Aorta (tissue), 5 donors: ENCODE measurements at places on chromosomes 4 and X. TPM values are rescaled to one million over a fixed set of nuclear protein-coding genes. Genes with fewer than 3 reads are reported as not detected.

- no peak for DNase-seq
Observed at GRCh38 chr4:66017671-66018070, 347.4 kb upstream of the EPHA5 start.

- no peak for DNase-seq
Observed at GRCh38 chr4:141248029-141248428, 27.3 kb downstream of the ZNF330 start.

DNA sequence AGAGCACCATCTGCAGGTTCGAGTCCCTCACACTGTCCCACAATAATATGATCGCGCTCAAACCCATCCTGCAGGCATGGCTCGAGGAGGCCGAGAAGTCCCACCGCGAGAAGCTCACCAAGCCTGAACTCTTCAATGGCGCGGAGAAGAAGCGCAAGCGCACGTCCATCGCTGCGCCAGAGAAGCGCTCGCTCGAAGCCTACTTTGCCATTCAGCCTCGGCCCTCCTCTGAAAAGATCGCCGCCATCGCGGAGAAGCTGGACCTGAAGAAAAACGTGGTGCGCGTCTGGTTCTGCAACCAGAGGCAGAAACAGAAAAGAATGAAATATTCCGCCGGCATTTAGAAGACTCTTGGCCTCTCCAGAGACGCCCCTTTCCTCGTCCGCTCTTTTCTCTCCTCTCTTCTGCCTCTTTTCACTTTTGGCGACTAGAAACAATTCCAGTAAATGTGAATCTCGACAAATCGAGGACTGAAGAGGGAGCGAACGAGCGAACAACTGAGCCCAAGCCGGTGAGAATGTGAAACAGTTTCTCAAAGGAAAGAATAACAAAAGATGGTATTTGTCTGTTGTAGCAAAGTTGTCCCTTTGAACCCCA lies 1.9 kb downstream of the POU4F2 start:
- no peak for DNase-seq

DNA sequence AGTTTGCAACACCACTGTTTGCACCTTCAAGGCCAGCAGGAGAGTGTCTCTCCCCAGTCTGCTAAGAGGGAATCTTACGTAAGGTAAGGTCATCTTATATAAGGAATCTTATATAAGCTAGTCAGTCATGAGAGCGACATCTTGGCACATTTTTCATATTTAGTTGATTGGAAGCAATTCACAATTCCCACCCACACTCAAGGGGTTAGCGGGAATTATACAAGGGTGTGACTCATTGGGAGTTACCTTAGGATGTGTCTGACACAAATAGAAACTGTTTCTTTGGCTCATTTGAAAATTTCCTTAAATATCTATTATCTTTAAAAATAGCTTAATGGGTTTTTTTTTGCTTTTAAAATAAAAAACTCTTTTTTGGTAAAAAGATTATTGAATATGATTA lies 62.1 kb upstream of the GRPR start:
- DNase-seq = no peak

- DNase-seq = no peak
Observed at GRCh38 chr4:87532109-87532508, 2.9 kb upstream of the SPARCL1 start.

DNA sequence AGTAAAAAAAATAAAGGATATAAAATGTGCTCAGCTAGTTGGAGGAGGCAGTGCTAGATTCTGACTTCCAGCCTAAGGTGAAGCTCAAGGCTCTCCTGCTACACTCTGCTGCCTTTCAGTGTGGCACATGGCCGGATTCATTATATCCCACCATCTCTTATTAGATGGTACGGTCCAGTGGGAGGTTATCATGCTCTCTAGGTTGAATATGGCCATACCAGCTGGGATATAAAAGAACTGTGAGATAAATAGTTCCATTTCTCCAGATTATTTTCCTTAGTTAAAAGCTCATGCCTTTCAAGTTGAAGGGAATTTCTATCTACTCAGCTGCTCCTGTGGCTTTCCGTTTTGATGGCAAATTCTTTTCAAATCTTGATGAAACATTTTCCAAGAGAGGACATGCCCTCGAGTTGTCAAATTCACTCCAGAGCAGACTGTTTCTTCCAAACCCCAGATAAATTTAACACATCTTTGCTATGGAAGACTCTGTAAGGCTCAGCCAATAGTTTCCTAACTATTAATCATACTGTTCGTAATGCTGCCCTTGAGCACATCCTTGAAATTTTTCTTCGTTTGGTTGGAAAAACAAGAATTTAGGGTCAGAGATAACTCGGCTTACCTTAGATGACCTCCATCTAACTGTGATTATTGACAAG lies 2.2 kb upstream of the MGARP start:
- DNase-seq = no peak

GRCh38 chr4:184216515-184216914 lies 1.2 kb downstream of the ENPP6 start:
- no peak for DNase-seq

DNA sequence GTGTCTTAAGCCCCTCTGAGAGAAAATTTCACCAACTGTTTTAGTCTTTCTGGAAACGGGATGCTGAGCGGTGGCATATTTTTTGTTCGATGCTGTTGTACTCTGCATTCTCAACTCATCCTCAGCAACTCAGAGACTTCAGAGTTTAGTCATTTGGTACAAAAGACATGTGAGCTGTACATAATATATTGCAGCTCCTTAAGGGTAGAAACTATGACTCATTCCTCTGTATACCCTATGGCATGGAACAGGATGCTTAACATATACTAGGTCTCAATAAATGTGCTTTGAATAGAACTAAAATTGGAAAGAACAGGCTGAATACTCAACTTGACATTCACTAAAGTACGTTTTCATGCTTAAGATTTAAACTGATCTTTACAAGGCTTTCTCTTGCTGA lies 130.5 kb upstream of the SLITRK2 start:
- no peak for DNase-seq

DNA sequence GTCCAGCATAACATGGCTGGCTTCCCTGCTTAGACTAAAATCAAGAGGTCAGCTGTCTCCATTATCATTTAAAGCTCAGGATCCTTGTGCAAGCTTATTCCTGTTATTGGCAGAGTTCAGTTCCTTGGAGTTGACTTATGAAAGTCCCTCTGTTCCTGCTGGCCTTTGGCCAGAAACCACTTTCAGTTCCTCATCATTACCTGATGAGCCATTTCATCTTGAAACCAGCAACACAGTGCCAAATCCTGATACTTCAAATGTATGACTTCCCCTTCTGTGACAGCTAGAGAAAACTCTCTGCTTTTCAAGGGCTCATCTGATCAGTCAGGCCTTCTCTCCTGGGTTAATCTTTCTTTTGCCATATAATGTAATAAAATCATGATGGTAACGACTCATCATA lies 110.6 kb upstream of the FSTL5 start:
- DNase-seq = peak; percentile 57

- DNase-seq = no peak
Observed at GRCh38 chr4:147801820-147802219, 69.9 kb downstream of the ARHGAP10 start.

- DNase-seq = no peak
Observed at GRCh38 chr4:96603641-96604040, 763.7 kb downstream of the PDHA2 start.

- DNase-seq = no peak
Observed at GRCh38 chrX:258291-259040, 22.7 kb upstream of the PLCXD1 start.

GRCh38 chr4:87555773-87556619 lies 26.8 kb upstream of the SPARCL1 start:
- DNase-seq = peak; percentile 51

DNA sequence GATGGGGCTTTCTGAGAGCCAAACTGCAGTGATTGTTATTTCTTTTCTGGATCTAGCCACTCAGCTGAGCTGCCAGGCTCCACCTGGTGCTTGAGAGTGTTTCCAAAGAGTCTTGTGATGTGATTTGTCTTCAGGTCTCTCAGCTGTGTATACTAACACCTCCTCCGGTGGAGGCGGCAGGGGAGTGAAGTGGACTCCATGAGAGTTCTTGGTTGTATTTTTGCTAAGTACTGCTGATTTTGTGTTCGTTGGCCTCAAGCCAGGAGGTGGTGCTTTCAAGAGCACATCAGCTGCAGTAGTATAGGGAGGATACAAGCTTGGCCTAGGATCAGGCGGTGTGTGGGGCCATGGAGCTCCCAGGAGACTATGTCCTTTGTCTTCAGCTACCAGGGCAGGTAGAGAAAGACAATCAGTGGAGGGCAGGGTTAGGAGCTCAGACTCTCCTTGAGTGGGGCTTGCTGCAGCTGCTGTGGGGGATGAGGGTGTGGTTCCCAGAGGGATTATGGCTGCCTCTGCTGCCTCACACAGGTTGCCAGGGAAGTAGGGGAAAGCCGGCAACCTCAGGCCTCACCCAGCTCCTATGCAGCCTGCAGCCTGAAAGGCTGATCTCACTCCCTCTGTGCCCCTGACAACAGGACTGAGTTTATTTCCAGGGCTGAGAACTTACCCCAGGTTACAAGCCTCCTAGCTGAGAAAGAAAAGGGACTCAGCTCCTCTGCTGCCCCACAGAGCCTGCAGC lies 62.4 kb downstream of the NPFFR2 start:
- DNase-seq = no peak

DNA sequence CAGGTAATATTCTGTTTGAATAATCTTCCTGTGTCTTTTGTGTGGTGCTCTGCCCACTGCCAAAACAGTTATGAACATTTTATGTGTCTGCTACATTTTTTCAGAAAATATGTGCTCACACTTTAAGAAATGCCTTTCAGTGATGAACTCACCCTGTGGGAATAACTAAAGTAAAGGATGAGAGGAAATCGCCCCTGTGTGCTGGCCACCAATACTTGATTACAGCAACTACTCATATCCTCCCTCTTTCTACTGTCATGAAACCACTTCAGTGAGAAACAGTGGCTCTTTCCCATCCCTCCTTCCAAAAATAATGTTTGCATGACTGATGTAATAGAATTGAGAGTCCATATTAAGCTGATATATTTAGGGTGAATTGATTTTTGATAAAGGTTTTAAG lies 900.9 kb downstream of the RAB28 start:
- no peak for DNase-seq

- no peak for DNase-seq
Observed at GRCh38 chrX:137033774-137034507, at the start of gene GPR101. TSS of gene GPR101 (minus strand) at chrX:137033995. CDS start at chrX:137031674, 2,321 bp downstream.

DNA sequence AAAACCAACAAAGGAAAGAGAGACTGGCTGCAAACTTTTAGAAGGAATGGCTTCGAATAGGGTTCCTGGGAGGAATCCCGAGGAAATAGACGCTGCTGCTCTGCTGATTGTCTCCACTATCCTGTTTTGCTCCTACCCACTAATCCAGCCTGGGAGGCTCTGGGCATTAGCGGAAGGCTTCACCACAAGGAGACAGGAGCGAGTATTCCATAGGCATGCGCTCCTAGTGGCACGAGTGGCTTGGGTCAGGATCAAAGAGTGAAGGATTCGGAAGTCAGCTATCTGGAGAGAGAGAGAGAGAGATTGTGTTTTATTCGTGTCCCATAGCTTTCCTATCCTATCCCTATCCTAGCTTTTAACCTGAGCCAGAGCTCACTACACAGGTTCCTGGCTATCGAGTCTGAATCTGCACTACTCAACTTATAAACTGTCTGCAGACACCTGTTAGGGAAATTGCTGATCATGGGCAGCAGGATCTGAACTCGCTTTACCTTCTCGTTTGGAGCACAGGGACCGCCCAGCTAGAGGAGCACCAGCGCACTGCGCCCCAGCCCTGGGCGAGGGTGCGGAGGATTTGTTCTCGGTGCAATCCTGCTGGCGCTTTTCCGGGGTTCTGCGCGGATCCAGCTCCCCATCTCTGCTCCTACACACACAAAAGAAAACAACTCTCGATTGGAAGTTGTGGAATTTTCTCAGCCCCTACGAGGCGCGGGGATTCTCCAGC lies 740 bp upstream of the NPY2R start:
- DNase-seq = peak; percentile 67

- no peak for DNase-seq
Observed at GRCh38 chr4:19497705-19498104, 754.0 kb upstream of the SLIT2 start.

GRCh38 chrX:21255032-21255618 lies 119.1 kb upstream of the CNKSR2 start:
- no peak for DNase-seq

DNA sequence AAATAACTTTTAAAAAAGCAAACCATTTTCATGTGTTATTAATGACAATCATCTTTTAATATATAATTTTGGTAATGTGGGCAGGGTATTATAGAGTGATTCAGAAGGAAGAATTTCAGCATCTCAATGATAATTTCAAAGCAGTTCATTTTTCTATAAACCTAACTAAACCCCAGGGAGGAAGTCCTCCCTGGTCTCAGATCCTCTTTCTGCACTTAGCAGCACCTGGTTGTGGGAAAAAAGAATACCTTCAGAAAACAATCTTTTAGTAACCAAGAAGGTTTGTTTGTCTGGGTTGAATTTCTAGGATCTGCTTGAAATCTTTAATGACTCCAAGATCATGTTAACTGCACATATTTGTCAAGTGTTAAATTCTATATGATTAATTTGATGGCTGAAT lies 29.9 kb downstream of the DKK2 start:
- DNase-seq = no peak

- DNase-seq = no peak
Observed at GRCh38 chrX:19750783-19751467, 136.5 kb downstream of the SH3KBP1 start.

DNA sequence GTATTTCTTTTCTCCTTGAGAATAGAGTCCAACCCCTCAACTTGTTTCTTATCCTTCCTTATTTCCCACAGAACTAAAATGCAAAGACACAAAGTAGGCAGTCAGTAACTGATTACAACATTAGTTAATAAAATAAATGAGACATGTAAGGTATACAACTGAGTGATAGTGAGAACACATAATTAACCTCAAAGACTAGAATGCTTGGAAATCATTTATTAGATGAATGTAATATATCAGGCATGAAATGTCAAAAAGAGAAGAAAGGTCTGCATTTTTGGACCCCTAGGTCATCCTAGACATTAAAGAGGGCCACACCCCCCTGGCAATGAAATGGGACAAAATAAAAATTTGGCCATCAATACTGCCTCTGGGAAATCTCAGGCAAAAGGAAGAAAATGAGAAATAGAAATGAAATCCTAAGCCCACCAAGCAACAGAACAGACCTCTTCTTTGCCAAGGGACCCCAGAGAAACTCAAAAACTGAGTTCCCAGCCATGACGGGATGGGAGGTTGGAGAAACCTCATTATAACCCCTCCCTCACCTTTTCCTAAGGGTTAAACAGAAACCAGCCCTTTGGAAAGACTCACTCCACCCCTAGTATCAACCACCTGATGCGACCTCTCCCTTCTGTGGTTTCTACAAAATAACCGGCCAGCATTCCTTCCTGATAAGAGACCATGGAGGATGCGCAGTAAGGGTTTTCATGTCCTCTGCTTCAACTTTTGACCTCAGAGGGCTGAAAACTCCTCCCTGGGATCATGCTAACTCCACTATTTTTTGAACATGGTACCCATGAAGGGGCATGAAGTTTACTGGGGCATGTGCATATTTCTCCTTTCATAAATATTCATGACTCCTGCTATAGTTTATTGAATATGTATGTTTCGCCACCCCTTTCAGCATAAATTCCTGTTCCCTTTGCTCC lies 90.0 kb upstream of the EXOC1L start:
- no peak for DNase-seq

GRCh38 chrX:148871422-148872160 lies 371.2 kb downstream of the AFF2 start:
- no peak for DNase-seq

The ELOVL6 gene
- total RNA-seq = 3.9 TPM

The JAKMIP1 gene
- 0.21 TPM for total RNA-seq

The SMIM10L2A gene
- total RNA-seq = 0.42 TPM

The CSAG2 gene
- total RNA-seq = not detected

The GYPE gene
- 3.9 TPM for total RNA-seq

The TMPRSS11F gene
- total RNA-seq = not detected

The LIN54 gene
- 9.7 TPM for total RNA-seq

The RASSF6 gene
- not detected for total RNA-seq

The DLG3 gene
- total RNA-seq = 22.4 TPM

The LRCH2 gene
- total RNA-seq = 9.5 TPM

The SETD7 gene
- total RNA-seq = 79.0 TPM

The SHROOM2 gene
- 2.5 TPM for total RNA-seq

The DMD gene
- total RNA-seq = 175 TPM

The MGARP gene
- 3.7 TPM for total RNA-seq
